ENCODE measurements at places on chromosomes 5 and 9.

- DNase-seq, result no peak
Measured at GRCh38 chr5:116514421-116514970, 60.1 kb downstream of the SEMA6A start.

GRCh38 chr5:74490814-74491213 lies 149.7 kb downstream of the ENC1 start:
- DNase-seq, result no peak

- DNase-seq, result no peak
Measured at GRCh38 chr9:115373710-115374045, 255.7 kb upstream of the TNC start.

- DNase-seq, result no peak
Measured at GRCh38 chr5:14945450-14945849, 73.9 kb upstream of the ANKH start.
